Stimulated activated CD8-positive, alpha-beta memory T cell treated with anti-CD3 and anti-CD28 coated beads, Interleukin-7, amount 100 ng/mL, for 1 hour (primary cell): ENCODE measurements at places on chromosomes 2 and 18.

GRCh38 chr2:2507417-2507997 lies 176.4 kb upstream of the MYT1L start:
- no peak for DNase-seq

DNA sequence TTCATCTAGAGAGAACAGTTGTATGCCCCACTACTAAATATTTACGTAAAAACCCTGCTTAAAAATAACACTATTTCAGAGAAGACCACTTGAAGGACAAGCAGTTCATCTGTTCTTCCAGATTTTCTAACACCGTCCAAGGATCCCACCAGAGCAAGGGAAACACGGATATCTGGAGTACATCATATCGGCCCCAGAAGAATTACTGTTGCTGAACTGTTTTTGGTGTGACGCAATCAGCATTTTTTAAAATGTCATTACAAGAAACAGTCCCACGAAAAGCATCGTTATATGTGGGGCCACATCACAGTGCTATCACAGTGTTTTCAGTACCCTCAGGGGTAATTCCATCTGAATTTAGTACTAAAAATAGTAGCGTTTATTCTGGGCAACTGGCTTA lies 134.5 kb upstream of the PKDCC start:
- DNase-seq = no peak

DNA sequence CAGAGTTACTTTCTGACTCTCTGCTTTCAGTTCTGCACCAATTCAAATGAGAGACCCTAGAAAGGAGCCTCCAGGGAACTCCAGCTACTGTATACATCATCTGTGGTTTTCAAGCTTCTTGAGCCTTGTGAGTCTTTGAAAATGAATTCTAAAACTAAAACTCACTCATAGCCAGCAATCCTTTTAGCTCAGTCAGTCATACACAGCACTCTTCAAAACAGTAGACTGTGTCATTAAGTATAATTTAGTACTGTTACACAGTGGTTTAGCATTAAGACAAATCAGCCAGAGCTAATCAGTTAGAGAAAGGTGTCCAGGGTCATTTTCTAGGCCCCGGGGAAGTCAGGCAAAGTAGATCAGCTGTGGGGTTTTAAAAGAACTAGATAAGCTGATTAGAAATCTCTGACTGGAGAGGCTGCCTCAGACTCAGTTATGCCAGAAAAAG lies 322.1 kb upstream of the THUMPD2 start:
- DNase-seq = no peak

DNA sequence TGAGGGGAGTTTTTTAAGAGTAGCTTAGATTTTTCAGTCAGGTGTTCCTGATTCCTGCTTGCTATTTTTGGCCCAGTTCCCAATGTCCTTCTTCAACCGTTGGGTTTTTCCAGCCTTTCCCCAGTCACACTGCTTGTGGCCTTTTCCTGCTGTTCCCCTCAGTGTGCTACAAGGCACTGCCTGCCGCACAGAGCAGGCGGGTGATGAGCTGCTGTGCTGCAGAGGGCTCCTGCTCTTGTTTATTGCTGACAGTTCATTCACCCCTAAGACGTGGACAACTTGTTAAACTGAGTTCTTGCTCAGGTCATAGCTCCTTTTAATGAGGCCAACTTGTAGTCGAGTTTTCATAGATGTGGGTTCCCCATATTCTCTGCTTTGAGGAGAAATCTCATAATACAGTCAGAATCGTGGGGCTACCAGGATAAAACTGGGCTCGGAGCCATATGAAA lies 20.6 kb downstream of the EIF4E2 start:
- DNase-seq = no peak

DNA sequence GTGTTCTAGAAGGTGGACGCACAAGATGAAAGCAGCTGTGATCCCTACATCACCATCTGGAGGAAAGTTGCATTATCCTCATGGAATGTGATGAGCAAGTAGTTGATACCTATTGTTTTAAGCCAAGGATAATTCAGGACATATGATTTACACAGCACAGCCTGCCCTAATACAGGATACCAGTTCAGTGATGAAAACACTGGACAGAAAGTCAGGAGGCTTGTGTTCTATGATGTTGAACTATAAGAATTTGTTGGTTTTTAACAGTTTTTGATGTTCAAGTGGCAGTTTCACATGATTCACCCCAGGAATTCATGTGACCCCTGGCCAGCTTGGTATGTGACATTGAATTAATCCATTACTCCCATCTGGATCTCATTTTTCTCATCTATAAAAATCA lies 6.2 kb upstream of the CHST10 start:
- DNase-seq = no peak
